ENCODE measurements at places on chromosomes 11 and 22.

DNA sequence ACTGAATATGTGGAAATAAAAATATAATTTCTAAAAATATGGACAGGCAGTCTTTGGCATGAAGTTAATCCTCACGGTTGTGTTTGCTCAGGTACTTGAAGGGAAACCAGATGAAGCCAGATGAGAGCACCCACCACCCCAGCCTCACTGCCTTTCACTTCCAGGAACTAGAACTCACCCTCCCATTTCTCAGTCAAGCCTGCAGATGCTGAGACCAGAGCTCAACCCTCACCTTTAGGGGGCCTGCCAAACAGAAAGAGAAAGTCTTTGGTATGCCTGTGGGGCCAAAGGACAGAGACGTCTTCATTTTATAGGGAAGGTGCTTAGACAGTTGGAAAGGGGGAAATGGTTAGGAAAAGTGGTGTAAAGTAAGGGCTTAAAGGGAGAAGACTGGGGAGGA lies 252.8 kb upstream of the PLET1 start:
- DNase-seq, result no peak

DNA sequence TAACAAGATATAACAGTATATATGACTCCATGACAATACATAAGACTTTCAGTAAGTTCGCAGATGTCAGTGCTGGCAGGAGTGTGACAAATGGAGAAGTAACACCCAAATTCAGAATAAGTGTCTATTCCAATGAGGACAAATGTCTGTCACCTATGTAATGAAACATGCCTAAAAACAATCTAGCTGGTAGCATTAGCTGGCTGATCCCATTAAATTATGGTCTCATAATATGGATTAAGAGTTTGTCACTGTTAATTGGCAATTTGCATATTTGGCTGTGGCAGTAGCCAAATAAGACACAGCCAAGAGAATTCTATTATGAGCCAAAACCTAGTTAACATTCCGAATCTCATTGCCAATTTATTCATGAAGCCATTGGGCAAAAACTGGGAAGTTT lies 30.2 kb upstream of the CAVIN3 start:
- DNase-seq, result no peak

DNA sequence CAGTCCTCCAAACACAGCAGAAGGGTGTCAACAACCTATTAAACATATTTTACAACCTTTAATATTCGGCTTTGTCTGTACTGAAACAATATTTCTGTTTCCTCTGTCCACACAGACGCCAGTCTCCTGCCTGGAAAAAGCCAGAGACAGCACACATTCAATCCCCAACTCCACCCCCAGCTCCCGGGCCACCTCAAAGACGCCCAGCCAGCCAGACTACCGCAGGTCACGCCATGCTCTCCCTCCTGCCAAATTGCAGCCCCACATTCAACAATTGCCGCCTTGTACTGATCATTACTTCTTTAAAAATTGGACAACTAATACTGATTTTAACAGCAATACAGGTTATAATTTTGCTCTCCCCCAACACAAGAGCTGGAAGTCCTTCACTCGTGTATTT lies 1.2 kb downstream of the SERGEF start:
- peak; percentile 15 for DNase-seq

- no peak for DNase-seq
Observed at GRCh38 chr11:58028687-58029411, 1.9 kb upstream of the OR6Q1 start.

- no peak for DNase-seq
Observed at GRCh38 chr22:49886346-49887063, 31.7 kb downstream of the ALG12 start.
